ELR (cell line): ENCODE measurements at places on chromosomes 16 and 17.
A peak's percentile ranks its signal among the peaks of the same experiment; 100 is the strongest.

DNA sequence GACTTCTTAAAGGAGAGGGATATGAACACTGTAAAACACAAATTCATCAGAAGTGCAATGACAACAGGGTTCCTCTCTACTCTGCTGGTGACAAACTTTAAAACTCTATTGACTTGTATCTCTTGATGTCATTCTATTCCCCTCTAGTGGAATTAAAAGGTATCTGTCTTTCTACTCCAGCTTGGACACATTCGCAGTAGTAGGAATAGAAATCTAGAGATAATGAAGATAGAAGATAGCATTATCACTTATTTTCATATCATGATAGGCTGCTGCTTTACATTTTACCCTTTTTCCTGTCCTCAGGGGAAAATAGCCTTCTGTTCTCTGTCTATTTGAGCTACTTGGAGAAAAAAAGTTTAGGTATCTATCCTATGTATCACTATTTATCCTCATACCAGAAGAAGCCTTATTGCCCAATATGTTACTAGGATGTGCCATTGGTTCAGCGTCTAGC is 209.6 kb upstream of the CACNG5 start:
- DNase-seq: peak; percentile 69

GRCh38 chr16:70726892-70727361 is 41.1 kb upstream of the MTSS2 start:
- DNase-seq: no peak

- no peak for DNase-seq
These were observed 21.3 kb downstream of the SBK1 start for GRCh38 chr16:28313587-28313986.

GRCh38 chr16:48948911-48949310 is 332.7 kb downstream of the CBLN1 start:
- DNase-seq: no peak

DNA sequence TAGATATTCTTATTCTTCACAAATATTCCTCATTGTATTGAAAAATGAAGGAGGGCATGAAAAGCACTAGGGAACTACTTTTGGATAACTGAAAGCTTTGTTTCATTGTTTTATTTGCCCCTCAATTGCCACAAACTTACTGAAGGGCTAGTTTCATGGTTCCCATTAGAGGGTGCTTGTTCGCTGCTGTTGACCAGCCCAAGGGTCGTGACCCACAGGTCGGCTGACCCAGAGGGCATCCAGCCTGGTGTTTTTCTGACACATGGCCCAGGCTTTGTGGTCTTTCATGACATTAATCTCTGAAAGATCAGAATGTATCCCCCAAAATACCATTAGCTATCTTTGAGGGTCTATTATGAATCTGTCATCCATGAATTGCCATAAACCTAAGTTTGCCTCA is 30.0 kb downstream of the DGKE start:
- no peak for DNase-seq

DNA sequence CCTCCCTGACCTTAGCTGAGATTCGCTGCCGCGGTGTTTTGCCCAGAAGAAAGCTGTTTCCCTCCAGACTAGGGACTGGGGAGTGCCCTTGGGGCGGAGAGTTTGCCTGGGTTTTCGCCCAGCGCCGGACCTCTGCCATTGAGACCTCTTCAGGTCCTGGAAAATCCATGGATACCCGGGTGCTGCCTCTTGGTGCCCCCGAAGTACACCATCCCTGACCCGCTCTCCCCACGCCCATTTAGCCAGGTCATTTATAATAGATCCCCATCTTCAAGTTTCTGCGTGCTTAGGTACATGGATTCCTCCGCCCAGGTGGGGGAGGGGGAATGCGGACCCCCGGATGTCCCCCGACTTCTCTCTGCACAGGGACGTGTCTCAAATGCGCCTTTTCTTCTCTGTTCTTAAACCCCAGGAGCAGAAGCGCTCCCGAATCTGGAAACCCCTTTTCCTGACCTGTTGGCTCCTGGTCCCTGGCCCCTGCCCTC is 15.0 kb upstream of the CBX8 start:
- DNase-seq: no peak

DNA sequence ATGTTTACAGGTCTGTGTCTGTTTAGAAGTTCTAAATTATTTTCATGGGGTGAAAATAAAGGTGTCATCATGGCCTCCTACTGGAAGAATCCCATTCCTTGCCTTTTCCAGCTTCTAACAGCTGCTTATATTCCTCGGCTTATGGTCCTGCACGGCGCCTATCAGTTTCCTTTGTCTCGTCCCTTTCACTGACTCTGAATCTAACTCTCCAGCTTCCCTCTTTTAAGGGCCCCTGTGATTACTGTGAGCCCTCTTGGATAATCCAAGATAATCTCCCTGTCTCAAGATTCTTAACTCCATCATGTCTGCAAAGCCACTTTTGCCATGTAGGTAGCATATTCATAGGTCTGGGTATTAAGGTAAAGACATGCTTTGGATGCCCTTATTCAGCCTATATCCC is 441.0 kb upstream of the ERCC4 start:
- DNase-seq: no peak

DNA sequence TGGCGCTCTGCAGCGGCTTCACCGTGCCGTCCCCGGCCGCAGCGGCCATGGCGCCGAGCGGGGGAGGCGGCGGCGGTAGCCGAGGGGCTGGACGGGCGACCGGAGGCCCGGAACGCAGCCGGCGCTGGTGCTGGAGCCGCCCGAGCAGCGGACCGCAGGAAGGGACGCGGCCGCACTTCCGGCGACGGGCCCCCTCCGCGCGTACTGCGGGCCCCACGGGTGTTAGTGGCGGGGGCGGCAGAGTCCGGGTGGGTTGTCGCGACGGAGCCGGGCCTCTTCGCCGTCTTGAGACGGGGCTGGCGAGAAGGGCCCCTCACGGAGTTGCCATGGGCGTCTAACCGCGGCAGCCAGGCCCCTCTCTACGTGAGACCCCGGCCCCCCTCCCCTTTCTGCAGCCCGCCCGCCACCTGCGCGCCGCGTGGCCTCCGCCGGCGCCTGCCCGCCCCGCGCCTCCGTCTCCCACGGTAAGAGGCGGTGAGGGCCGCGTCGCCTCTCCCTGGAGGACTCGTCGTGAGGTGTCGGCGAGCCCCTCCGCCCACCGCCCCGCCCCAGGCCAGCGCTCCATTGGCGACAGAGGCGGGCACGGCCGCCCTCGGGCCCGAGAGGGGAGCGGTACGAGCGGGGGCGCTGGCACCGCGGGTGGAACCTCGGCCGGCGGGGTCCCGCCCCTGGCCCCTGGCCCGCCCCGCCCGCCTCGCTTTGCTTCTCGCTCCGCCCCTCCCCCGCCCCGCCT is at the start of the genes VPS9D1 and ZNF276:
Gene VPS9D1, minus strand, starts transcription at position 86 of the 733 bp plus-strand sequence. Its CDS starts 37 bp downstream, at position 49.
Gene ZNF276, plus strand, starts transcription at position 725 of the 733 bp plus-strand sequence. CDS start 104 bp downstream, outside the sequence.
- peak; percentile 89 for DNase-seq

DNA sequence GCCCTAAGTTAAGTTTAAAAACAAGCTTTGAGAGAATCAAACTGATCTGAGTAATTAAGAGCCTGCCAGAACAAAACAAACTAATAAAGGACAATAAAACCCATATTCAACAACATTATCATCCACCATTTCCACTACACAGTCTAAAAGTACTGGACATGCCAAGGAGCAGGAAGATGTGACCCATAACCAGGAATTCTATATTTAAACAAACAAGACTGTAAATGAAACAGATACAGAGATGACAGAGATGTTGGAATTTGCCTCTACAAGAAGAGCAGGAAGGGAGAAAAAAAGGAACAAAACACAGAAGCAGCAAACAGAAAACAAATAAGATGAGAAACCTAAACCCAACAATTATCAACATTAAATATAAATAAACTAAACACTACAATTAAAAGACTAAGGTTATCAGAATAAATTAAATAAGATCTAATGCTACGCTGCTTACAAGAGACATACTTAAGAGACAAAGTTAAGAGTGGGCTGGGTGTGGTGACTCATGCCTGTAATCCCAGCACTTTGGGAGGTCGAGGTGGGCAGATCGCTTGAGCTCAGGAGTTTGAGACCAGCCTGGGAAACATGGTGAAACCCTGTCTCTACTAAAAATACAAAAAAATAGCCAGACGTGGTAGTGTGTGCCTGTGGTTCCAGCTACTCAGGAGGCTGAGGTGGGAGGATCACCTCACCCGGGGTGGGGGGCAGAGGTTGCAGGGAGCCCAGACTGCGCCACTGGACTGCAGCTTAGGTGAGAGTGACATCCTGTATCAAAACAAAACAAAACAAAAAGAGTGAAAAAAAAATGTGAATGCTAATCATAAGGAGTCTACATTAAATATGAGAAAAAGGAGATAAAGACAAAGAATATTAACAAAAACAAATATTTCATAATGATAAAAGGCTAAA is 50.6 kb downstream of the CREBBP start:
- peak; percentile 22 for DNase-seq

DNA sequence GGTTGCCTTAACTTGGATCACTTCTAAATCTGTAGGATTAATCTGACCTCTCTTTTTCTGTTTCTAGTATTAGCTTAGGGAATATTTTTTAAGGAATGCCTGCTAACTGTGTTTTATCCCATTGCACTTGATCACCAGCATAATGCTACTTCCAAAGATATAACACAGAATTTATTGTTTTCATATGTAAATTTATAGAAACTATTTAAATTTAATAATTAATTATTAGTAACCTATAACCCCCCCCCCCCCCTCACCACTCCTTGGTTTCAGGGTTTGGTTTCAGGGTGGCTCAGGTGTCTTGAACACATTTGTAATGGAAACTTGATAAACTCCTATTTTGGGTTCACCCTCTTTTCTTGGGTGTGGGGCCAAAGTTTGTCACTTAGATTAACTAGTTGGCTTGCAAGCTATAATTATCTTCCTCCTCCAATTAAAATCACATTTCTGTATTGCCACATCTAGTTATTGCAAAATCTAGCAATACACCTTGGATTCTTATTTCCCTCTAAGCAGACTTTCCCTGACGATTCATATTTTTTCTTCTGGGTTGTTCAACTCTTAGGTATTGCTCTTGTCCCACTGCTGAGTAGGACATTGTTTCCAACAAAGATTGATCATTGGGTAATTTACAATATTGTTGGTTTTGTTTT is 18.3 kb downstream of the KRT12 start:
- DNase-seq: no peak

DNA sequence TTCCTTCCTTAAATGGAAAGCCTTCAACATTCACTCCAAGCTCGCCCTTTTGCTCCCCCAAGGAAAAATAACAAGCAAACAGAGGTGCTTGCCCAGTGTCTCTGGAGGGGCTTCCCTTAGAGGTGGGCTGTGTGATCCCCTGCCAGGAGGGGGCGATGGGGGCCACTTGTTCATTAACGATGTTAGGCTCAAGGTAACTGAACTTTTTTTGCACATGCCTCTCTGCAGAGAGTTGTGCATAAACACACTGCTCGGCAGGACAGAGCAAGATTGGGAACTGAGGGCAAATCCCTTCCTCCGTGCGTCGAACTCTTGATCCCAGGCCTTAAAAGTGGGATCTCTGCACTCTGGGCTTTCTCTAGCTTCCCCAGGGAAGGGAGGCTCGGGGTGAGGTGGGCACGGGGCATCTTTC is 15.5 kb upstream of the NAGLU start:
- DNase-seq: no peak

DNA sequence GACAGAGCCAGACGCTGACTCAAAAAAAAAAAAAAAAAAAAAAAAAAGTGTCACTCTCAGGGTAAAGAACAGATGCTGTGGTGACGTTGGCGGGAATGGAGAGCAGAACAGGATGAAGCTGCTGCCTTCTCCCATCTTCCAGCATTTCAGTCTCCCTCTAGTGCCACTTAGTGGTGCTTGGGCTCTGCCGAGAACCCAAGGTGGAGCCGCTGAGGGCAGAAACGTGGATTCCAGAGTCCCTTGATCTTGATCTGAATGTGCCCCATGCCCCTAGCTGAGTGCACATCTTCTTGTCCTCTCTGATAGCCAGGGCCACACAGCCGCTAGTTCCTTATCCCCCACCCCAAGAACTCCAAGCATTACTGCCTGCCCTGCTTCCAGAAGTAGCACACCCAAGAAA is 43.2 kb upstream of the FA2H start:
- peak; percentile 14 for DNase-seq

DNA sequence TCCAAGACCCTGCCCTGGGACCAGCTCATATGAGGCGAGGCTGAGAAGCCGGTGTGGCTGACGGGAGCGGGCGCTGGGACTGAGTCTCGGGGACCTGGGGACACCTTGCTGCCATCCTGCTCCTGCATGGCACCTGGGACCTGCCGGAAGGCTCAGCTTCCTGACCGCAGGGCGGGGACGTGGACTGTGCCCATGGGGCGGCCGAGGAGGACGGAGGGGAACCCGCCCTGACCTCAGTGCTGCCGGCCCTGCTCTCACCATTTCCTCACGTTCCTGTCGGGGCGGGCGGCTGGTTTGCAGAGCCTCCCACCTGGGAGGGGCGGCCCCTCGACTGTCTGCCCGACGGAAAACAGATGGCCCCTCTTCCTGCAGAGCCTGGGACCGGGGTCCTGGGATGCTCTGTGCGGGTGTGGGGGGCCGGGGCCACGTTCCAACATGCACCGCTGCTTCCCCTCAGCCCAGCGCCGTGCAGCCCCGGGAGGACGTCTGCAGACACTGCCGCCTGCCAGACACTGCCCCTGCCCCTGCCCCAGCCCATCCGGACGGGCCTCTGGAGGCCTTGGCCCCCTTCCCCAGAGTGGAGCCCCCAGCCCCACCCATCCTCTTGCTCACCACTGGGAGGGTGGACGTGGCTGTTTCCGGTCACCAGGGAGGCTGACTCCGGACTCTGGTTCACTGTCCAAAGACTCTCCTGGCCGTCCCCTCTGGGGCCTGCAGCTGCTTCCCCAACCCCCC is 43.9 kb upstream of the SSTR5 start:
- no peak for DNase-seq

DNA sequence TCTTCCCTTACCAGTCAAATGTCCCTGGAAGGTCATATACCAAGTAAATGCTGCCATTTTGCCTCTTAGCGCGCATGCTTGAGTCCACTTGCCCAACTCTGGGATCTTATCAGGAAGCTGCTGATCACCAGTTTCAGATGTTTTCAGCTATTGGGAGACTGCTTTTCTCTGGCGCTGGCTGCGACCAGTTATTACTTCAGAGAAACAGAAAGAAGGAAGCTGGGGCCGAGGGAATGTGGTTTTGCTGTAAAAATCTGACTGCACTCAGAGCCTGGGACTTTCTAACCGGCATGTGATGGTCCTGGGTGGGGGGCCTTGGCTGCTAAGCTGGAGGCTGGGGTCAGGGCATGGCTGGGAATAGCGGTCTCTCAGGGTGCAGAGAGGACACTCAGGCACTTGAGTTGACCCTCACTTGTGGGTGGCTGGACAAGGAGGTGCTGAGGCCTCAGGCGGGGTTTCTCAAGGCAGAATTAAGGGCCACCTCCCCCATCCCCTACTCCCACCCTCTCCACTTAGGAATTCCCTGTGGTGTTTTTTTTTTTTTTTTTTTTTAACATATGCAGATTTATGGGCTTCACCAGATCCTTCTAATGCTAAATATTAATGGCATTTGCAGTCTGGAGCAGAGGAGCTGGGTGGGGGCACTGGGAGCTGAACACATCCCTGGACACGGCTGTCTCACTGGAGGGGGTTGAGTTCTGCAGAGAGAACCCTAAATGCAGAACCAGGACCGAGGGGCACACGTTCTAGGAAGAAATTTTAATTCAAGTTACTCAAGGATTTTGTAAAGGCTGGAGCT is 145.8 kb downstream of the CYLD start:
- DNase-seq: no peak

GRCh38 chr16:10408824-10409381 is 23.0 kb downstream of the ATF7IP2 start:
- no peak for DNase-seq
